ELR (cell line): ENCODE measurements at places on chromosomes 16 and 17.
A peak's percentile ranks its signal among the peaks of the same experiment; 100 is the strongest.

- DNase-seq, result peak; percentile 82
These were observed at the start of gene ADORA2B for GRCh38 chr17:15944759-15945526. Gene ADORA2B, plus strand, starts transcription at chr17:15945130. Its CDS starts 119 bp downstream, at chr17:15945249.

GRCh38 chr17:73210002-73210678 is 17.3 kb downstream of the COG1 start:
- DNase-seq, result peak; percentile 62

DNA sequence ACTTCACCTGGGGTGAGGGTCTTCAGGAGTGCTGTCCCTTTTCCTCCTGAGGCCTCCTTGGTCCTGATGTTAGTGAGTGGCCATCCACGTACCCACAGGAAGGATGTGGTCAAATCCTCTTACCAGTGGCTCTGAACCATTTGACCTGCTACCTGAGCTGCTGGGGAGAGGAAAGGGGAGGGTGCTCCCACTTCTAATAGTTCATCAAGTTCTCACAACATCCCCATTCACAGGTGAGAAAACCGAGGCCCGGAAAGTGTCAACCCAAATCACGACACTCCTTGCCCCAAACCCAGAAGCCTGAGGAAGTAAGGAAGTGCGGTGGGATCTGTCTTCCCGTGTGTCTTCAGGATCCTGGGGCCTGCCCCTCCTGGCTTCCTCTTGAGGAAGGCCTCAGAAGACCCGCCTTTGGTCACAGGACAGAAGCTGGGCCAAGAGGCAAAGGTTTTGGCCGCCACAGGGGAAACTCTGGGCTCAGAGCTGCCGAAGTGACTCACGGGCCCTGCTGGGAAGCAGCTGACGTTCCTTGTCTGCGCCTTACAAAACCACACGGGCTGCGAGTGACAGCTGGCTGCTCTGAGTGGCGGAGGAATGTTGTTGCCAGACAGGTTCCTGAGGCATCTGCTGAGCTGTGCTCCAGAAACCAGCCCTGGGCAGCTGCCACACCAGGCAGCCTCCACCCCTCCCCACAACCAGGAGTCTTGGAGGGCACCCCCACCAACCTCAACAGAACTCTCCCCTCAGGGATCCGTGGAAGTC is 13.9 kb upstream of the KIFC3 start:
- DNase-seq, result peak; percentile 92

GRCh38 chr16:86994651-86995171 is 322.5 kb downstream of the C16orf95 start:
- DNase-seq, result peak; percentile 88

- no peak for DNase-seq
These were observed 36.8 kb downstream of the HS3ST3B1 start for GRCh38 chr17:14337596-14338079.

DNA sequence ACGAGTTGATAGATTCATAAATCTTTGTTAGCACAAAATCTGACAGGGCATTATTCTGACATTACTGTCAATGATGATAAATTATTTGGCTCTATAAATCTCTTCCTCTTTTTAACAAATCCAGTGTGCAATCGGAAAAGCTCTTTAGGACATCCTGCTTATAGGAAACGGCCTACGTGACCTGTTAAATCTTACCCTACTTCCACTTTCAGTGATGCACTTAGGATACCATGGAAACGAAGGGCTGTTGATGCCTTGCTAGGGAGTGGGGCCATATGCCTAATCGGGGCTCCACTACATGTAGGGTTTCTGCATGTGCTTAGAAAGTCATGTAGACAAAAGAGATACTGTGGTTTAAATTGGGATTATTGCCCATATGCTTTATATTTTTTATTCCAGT is 27.2 kb downstream of the ZNF594 start:
- no peak for DNase-seq

GRCh38 chr16:12998361-12999085 is 97.1 kb downstream of the SHISA9 start:
- no peak for DNase-seq
